ENCODE measurements at places on chromosomes 12 and 14.
A peak's percentile ranks its signal among the peaks of the same experiment; 100 is the strongest.

DNA sequence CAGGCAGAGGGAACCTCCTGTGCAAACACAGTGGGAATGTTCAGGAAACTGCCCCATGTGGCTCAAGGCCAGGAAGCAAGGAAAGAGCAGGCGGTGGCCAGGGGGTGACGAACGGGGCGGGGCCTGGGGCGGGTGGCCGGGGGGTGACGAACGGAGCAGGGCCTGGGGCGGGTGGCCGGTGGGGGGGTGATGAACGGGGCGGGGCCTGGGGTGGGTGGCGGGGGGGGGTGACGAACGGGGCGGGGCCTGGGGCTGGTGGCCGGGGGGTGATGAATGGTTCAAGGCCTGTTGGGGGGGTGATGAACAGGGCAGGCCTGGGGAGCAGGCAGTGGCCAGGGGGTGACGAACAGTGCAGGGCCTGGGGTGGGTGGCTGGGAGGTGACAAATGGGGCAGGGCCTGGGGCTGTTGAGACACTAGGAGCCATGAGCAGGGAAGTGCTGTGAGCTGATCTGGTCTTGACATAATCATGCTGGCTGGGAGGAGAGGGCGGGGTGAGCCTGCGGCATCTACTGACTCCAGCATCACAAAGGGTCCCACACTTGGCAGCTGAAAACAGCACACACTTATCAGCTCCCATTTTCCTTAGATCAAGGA is 62.7 kb upstream of the FBRSL1 start:
- DNase-seq, result no peak

GRCh38 chr14:72577521-72577920 is 316.4 kb downstream of the DPF3 start:
- DNase-seq, result no peak

GRCh38 chr14:37230551-37231194 is 32.9 kb downstream of the MIPOL1 start:
- peak; percentile 60 for DNase-seq

DNA sequence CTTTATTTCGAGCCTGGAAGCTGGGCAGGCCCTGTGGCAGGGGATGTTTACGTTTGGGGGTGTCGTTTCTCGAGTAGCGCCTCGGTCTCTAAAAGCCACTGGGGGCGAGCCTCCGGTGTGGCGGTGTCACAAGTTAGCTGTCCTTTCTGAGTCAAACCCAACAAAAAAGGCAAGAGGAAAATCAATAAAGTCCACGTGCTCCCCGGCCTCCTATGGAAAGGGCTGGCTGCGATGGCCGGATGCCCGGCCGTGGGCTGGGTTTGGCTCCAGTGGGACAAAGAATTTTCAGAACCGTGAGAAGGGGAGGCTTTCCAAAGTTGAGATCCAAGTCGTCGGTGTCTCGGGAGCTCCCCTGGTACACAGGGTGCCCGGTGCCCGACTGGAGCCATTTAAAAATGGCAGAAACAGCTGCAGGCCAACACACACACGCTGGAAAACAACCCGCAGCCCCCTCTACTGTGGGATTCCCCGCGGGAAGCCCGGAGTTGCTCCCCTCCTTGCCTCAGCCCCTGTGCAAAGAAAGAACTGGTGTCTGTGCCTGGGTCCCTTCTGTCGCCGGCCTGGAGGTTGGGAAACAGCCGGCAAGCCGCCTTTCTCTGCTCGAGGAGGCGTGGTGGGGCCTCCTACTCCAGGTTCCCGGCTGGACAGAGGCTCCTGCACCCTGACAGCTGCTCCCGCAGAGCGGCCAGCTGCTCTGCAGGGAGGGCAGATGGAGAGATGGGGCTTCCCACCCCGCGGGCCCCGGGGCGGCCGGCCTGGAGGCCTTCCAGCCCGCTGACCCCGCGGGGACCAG is 1.9 kb downstream of the BCL7A start:
- DNase-seq, result peak; percentile 70

DNA sequence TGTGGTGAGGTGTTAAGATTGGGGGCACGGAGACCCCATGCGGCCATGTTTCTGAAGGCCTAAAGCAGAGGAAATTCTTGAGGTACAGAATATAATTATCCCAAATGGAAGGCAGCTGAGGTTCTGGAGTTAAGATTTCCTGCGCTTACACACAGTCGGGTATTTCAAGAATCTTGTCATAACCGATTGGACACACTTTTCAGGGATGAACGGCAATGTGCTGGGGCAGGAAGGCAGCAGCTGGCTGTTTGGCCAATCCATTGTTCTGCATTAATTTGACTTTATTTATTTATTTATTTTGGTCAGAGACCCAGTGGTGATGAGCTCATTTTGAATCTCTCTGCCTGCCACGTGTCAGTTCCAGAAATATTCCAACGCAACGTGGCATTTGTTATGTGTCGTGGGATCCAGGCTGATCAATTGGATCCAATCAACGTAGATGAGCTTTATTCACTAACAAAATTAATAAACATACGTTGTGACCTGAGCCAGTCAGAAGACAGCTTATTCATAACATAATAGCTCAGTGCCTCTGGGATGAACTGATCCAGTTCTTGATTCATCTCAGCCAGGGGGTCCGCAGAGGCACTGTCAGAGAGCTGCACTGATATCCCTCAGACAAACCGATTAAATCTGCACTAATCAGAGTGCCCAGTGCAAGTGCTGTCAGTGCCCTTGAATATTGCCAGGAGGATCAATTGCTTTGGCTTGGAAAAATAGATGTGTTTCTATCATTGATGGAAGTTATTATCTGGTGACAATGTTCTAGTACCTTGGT is 181.0 kb downstream of the KTN1 start:
- no peak for DNase-seq

GRCh38 chr14:96781371-96781770 is 15.8 kb upstream of the VRK1 start:
- DNase-seq, result no peak

DNA sequence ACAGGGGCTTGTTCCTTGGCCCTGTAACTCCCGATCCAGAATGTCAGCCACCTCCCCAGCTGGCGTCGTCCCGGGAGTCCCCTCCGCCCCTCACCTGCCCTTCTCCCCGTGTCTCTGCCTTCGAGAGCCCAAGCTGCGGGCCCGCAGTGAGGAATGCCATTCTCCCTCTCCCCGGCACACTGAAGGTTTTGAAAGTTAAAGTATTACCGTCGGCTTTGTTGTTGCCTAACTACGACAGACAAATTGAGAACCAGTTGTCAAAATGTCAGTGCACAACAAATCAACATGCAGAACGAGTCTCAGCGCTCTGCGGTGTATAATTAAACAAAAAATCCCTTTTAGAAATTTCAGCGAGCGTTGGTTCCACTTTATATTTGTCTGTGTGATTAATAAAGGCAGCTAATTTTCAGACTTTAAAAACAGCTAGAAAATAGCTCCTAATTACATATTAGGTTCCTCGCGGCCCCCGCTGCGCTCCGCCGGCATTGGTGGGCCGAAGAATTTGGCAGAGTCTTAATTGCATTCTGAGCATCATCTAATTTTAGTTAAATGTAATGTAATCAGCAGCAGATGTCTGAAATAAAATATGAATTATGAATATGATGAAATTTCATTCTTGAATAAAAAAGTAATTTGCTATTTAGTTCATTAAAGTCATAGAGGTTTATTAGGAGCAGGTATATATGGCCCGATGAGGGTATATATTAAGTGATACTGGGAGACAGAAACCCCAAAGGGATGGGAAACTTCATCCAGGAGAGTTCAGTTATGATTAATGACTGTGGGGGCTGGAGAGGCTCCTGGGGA is 40.3 kb downstream of the MVK start:
- no peak for DNase-seq

DNA sequence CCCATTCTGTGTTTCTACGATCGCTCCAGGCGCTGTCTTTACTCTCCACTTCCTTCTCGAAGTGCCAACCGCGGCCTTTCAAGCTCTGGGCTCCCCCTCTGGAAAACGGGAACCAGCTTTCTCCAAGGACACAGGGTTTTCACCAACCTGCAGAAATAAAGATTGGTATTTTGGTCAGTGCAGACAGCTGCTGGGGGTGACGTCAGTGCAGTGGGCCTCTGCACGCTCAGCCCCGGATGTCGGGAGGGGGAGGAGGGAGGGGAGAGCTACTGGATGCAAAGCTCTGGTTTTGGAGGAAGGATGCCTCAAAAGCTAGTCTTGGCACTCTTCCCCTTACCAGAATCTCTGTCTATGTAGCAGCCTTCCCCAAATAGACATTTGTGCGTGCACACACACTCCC is 19.9 kb downstream of the HRK start:
- DNase-seq, result peak; percentile 85

DNA sequence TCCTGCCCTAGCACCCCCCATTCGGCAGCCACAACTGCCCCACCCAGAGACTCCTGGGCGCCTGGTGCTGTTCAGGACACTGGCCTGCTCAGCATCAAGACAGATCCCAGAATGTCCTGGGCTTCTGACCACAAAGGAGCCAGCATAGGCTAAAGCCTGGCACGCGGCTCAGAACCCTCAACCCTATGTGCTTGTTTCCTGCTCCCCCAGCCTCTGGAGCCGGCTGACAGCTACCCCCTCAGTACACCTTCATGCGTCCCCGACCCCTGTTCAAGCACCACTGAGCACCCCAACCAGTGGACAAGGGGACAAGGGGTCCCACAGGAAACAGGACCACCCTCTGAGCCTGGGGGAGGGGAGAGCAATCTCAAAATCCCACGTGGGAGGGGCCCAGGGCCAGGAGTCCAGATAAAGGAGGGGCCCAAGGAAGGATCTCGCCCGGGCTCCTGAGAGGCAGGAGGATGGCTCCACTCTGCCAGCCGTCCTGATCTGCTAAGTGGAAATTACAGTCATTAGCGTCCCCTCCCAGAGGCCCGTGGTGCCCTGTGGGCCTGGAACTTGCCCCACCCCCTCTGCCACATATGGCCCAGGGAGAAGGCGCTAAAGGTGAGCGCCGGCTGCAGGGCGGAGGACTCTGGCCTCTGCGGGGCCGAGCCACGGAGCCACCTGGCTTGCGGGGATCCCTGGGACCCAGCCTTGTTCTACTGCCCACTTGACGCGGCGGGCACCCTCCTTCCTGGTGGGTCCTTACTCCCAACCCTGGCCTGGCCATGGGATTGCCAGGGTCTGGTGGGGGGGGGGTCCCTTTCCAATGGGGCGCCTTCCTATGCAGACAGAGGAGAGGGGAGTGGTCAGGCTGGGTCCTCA is 27.2 kb upstream of the GPR132 start:
- no peak for DNase-seq

- DNase-seq, result no peak
Measured at GRCh38 chr14:76217179-76217578, 65.5 kb downstream of the GPATCH2L start.

DNA sequence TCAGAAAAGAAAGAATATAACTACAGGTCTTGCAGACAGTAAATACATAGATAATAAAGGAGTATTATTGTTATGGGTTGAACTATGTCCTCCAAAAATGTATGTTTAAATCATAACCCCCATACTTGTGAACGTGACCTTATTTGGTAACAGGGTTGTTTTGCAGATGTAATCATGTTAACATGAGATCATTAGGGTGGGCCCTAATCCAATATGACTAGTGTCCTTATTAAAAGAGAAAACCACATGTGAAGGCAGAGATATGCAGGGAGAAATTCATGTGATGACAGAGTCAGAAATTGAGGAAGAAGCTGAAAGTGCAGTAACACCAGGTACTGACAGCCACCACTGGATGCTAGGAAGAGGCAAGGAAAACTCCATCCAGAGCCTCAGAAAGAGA is 29.0 kb downstream of the MAGOHB start:
- DNase-seq, result peak; percentile 47

GRCh38 chr12:84596266-84596665 is 316.3 kb downstream of the SLC6A15 start:
- DNase-seq, result no peak

DNA sequence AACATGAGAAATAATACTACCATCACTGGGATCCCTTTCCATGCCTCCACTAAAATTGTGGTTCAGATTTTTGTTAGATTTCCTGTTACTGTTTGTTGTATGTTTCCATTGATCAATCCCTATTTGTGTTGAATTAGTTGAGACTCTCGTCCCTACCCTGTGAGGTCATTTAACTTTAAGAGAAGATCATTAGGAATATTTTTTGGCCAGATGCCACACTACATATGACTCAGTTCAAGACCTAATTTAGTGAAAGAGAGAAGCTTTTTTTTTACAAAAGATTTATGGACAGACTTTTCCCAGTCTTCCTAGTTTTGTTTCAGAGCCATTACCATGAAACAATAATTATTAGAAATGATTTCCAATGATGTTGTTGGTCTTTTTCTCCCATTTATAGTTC is 35.5 kb downstream of the CPSF6 start:
- peak; percentile 70 for DNase-seq

DNA sequence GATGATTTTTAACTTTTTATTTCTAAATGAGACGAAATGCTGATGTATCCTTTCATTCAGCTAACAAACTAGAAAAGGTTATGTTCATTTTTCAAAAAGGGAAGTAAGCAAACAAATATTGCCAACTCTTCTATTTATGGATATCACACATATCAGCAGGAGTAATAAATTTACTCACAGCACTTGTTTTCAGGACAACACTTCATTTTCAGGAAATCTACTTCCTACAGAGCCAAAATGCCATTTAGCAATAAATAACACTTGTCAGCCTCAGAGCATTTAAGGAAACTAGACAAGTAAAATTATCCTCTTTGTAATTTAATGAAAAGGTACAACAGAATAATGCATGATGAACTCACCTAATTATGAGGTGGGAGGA is 139.6 kb downstream of the HMGA2 start:
- DNase-seq, result no peak
